GM18507 (cell line): ENCODE measurements at places on chromosomes 4 and X.

DNA sequence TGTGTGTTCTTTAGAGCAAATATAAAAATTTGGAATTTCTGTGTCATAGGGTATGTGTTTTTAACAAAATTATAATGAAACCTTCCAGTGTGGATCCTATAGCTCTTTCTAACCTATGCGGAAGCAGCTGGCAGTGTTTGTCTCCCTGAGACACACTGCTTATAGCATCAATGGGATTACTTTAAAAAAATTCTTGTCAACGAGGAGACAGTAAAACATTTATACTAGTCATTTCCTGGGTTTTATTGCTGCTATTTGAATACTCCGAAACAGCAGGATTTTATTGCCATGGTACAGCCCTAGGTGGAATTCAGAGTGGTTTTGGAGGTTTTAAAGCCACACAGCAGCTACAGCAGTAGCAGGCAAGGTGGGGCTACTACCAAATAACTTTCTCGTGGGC is 145.1 kb upstream of the IL1RAPL2 start:
- DNase-seq: no peak

DNA sequence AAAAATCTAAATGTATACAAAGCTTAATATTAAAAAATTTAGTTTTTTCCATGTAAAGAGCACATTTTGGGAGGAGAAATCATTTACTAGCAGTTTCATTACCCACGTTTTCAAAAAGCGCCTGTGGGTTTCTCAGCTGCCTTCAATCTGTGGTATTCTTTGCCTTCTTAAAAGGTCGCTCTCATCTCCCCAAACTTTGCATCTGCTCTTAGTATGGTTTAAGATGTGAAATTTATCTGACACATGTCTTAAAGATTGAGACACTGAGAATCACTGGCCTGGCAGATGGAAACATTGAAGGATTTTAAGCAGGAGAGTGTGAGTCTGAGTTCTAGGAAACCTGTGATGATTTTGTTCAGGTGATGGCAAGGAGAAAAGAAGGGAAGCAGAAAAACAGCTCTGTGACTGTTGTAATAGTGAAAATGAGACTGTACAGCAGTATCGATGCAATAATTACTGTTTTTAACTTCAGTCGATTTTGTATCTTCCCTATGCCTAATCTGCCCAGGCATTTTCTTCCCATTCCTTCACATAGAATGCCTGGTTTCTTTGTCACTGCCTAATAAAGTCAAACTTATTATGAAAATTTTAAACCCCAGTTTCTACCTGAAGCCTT is 75.9 kb downstream of the PAQR3 start:
- DNase-seq: no peak

DNA sequence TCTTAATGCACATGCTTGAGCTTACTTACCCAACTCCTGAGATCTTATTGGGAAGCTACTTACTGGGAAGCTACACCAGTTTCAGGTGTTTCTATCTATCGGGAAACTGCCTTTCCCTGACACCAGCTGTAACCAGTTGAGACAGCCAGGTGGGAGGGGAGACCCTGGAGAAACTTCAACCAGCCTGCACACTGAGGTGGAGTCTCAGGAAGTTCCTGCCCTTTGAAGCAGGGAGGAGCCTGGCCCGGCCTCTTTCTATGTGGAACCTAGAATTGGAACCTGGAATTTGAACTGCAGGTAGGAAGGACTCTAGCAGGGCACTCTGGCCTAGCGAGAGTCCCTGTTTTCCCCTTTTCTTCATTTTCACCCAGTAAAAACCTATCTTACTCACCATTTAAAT is 425.8 kb upstream of the PABPC4L start:
- no peak for DNase-seq

- DNase-seq: no peak
Measured at GRCh38 chr4:132333724-132334047, 815.4 kb upstream of the PCDH10 start.
